ENCODE measurements at places on chromosomes 3 and 15. TPM values are rescaled to one million over a fixed set of nuclear protein-coding genes. Genes with fewer than 3 reads are reported as not detected.
A peak's percentile ranks its signal among the peaks of the same experiment; 100 is the strongest.

DNA sequence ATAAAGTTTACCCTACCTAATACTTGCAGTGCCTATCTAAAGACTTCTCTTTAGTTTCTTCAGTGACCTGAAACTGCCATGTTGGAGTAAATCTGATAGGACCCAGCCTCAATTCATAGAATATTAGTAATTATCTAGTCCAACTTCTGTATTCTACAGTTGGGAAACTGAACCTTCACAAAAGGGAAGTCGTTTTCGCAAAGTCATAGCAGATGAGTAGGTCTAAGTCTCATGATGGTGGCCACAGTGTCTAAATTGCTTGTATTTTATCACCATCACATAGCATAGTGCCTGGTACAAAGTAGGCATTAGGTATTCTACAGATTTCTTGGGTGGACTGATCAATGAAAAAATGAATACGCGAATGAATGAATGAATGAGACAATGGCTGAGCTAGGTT lies 8.4 kb downstream of the GMNC start:
- no peaks in the 10 kb centered on the region for H3K4me1 ChIP-seq
- H3K36me3 ChIP-seq: no peaks in the 10 kb centered on the region
- H3K27me3 ChIP-seq: peaks cover 49% of the 10 kb centered on the region
- DNase-seq: no peak

GRCh38 chr3:37450561-37450960 lies 276.2 kb upstream of the LRRFIP2 start:
- peaks cover 79% of the 10 kb centered on the region for H3K27me3 ChIP-seq
- no peak overlapping the region for H3K4me3 ChIP-seq
- H3K4me1 ChIP-seq: peaks cover 15% of the 10 kb centered on the region
- no peak for DNase-seq
- H3K36me3 ChIP-seq: peaks cover 4% of the 10 kb centered on the region

DNA sequence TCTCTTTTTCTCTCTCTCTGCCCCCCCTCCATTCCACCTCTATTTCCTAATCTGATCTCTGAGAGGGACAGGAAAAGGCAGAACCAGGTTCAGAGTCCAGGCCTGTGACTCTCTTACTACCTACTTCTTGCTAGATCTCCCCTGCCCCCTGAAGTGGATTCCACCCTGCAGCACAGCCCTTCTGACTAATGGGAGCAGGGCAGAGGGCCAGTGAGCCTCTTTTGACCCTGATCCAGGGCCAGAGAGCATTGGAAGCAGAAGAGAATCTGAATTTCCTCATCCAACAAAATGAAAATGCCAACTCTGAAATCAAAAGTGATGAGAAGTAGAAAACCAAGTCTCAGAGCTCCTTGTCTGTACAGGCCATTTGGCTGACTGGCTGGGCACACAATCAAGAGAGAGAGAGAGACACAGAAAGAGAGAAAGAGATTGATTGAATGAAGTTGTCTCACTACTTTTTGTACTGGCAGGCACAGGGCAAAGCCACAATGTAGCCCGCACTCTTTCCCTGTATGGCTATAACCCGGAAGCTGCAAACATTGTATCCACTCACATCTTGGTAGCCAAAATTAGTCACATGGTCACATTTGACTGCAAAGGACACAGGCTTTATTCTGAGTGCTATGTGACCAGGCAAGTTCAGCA lies 31.6 kb upstream of the GLCE start:
- H3K27me3 ChIP-seq: peaks cover 2% of the 10 kb centered on the region
- H3K36me3 ChIP-seq: no peaks in the 10 kb centered on the region
- H3K4me1 ChIP-seq: peaks cover 19% of the 10 kb centered on the region
- no peak overlapping the region for H3K4me3 ChIP-seq
- no peak for DNase-seq

GRCh38 chr3:197501879-197502620 lies 53.7 kb downstream of the BDH1 start:
- H3K27me3 ChIP-seq: no peaks in the 10 kb centered on the region
- H3K36me3 ChIP-seq: peaks cover 3% of the 10 kb centered on the region
- no peak for DNase-seq
- H3K4me3 ChIP-seq: no peak overlapping the region
- peaks cover 24% of the 10 kb centered on the region for H3K4me1 ChIP-seq

GRCh38 chr3:107962946-107963345 lies 127.9 kb downstream of the CD47 start:
- no peak for DNase-seq
- H3K36me3 ChIP-seq: no peaks in the 10 kb centered on the region
- H3K4me3 ChIP-seq: no peak overlapping the region

GRCh38 chr3:128113817-128114794 lies 9.5 kb downstream of the RUVBL1 start:
- DNase-seq: no peak
- peaks cover 23% of the 10 kb centered on the region for H3K4me1 ChIP-seq
- peaks cover 9% of the 10 kb centered on the region for H3K36me3 ChIP-seq
- H3K27me3 ChIP-seq: no peaks in the 10 kb centered on the region
- H3K27ac ChIP-seq: no peak overlapping the region
- no peak overlapping the region for H3K4me3 ChIP-seq

GRCh38 chr15:65569728-65570127 lies 39.5 kb downstream of the HACD3 start:
- H3K4me3 ChIP-seq: no peak overlapping the region
- DNase-seq: no peak
- no peaks in the 10 kb centered on the region for H3K4me1 ChIP-seq
- no peaks in the 10 kb centered on the region for H3K27me3 ChIP-seq

DNA sequence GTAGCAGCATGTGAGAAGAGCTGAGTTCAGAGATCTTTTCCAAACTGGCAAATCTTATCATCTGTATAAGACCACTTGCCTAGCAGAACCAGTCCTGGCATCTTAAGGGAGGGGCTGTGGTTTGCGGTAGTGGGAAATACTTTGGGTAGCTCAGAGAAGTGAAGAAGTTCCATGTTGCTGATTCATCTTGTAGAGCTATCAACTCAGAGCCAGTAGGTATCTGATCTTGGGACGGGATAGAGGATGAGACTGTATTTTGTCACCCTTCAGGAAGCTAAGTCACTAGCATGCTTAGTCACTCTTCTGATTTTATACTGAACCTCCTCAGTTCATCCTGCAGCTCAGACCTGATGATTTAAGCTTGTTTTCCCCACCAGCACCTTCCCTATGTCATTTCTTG lies 211.4 kb downstream of the NR1D2 start:
- no peak overlapping the region for H3K4me3 ChIP-seq
- H3K27ac ChIP-seq: no peak overlapping the region
- H3K36me3 ChIP-seq: no peaks in the 10 kb centered on the region
- DNase-seq: no peak
- no peaks in the 10 kb centered on the region for H3K27me3 ChIP-seq

DNA sequence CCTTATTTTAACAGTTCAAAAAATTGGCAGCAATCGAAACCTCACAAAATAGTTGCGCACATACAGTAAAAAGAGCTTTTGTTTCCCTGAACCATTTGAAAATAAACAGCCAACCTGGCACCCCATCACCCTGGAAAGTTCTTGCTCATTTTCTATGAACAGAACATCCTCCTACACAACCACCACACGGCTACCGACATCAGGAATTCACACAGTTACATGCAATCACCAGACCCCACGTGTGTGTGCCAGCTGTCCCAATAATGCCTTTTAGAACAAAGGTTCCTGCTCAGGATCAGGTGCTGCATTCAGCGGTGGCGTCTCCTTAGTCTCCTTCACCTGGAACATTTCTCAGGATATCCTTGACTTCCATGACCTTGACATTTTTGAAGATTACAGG lies 186.5 kb downstream of the KLF13 start:
- peaks cover 2% of the 10 kb centered on the region for H3K27me3 ChIP-seq
- H3K27ac ChIP-seq: no peak overlapping the region
- no peak overlapping the region for H3K4me3 ChIP-seq

- no peak overlapping the region for H3K27ac ChIP-seq
- no peaks in the 10 kb centered on the region for H3K36me3 ChIP-seq
- peaks cover 5% of the 10 kb centered on the region for H3K27me3 ChIP-seq
- DNase-seq: no peak
These were observed 62.1 kb upstream of the SPRED1 start for GRCh38 chr15:38190501-38190900.

DNA sequence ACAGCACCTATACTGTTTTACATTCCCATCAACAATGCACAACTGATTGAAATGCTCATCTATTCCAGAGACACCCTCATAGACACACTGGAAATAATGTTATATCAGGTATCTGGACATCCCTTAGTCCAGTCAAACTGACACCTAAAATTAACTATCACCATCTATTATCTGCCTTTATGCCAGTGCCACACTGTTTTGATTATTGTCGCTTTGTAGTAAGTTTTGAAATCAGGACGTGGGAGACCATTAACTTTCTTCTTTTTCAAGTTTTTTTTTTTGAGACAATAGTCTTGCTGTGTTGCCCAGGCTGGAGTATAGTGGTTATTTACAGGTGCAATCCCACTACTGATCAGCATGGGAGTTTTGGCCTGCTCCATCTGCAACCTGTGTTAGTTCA lies 9.4 kb upstream of the KLHL40 start:
- no peak overlapping the region for H3K4me3 ChIP-seq
- DNase-seq: no peak
- no peaks in the 10 kb centered on the region for H3K36me3 ChIP-seq
- no peak overlapping the region for H3K27ac ChIP-seq
- peaks cover 2% of the 10 kb centered on the region for H3K27me3 ChIP-seq

GRCh38 chr3:45786801-45787495 lies 9.4 kb downstream of the SLC6A20 start:
- peaks cover 49% of the 10 kb centered on the region for H3K27me3 ChIP-seq
- H3K36me3 ChIP-seq: peaks cover 5% of the 10 kb centered on the region
- no peaks in the 10 kb centered on the region for H3K4me1 ChIP-seq
- H3K27ac ChIP-seq: no peak overlapping the region
- H3K4me3 ChIP-seq: no peak overlapping the region
- no peak for DNase-seq

DNA sequence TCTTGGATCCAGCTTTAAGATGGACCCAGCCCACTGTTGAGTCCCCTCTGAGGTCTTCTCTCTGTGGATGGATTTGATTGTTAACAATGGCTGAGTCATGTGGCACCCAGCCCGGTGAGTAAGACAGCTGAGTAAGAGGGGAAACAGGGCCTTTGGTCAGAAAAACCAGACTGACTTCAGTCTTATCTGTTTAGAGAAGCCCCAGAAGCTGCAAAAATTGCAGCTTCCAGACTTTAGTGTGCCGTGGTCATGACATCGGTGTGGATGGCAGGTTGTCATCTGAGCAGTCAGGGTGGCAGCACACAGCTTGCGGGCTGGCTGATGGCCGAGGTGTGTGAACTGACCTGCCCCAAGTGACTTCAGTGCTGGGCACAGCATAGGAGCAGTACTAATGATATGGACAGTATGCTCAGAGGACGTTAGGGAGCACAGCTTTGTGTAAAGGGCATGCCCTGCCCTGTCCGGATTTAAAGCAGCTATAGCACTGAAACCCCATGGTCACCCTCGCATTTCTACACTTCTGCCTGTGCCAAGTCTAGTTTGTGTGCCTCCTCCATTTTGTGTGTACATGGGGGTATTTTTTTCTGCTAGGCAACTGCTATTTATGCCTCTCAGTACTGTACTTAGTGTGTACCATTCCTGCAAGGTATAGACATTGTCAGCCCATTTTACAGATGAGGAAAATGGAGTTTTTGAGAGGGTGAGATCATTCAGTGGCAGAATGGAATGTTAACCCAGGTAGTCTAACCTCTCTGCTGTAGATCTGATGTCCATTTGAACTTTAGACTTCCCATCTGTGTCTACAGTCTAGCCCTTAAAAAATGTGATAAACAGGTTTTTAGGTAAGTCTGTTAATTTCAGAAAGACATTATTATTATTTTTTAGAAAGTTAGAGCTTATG lies 44.4 kb downstream of the FLNB start:
- H3K4me1 ChIP-seq: peaks cover 59% of the 10 kb centered on the region
- H3K27ac ChIP-seq: peak overlapping the region; percentile 90
- no peaks in the 10 kb centered on the region for H3K27me3 ChIP-seq

GRCh38 chr15:88998980-88999713 lies 86.0 kb upstream of the MFGE8 start:
- DNase-seq: peak; percentile 20
- no peaks in the 10 kb centered on the region for H3K36me3 ChIP-seq
- H3K4me1 ChIP-seq: peaks cover 10% of the 10 kb centered on the region
- no peak overlapping the region for H3K4me3 ChIP-seq
- no peaks in the 10 kb centered on the region for H3K27me3 ChIP-seq

- no peaks in the 10 kb centered on the region for H3K27me3 ChIP-seq
- no peak overlapping the region for H3K27ac ChIP-seq
- peaks cover 2% of the 10 kb centered on the region for H3K36me3 ChIP-seq
- no peak overlapping the region for H3K4me3 ChIP-seq
- DNase-seq: no peak
- no peaks in the 10 kb centered on the region for H3K4me1 ChIP-seq
These were observed 247.2 kb downstream of the ZIC4 start for GRCh38 chr3:147159141-147159540.

- H3K4me1 ChIP-seq: peaks cover 17% of the 10 kb centered on the region
- H3K27me3 ChIP-seq: no peaks in the 10 kb centered on the region
These were observed 7.9 kb downstream of the PRRT3 start for GRCh38 chr3:9944271-9944670.

DNA sequence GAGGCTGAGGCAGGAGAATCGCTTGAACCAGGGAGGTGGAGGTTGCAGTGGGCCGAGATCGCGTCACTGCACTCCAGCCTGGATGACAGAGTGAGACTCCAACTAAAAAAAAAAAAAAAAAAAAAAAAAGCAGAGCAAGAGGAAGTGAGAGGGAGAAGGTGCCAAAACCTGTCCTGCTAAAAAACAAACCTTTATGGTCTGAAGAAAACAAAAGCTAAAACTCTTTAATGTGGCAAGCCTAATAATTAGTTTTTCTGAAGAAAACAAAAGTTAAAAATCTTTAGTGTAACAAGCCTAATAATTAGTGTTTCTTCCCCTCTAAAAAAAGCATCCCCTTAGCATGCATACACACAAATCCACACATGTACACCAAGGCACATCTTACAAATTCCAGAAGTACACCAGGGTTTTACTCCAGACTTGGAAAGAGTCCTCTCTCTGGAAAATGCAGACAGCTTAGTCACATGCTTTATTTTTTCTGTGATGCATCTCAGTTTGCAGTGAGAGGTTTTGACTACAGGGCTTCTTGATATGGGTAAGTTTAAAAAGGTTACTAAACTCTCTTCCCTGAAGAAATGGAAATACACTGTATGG lies 65.9 kb downstream of the HACD2 start:
- H3K36me3 ChIP-seq: peaks cover 9% of the 10 kb centered on the region
- no peak for DNase-seq
- no peak overlapping the region for H3K27ac ChIP-seq
- H3K4me1 ChIP-seq: peaks cover 35% of the 10 kb centered on the region
- H3K27me3 ChIP-seq: no peaks in the 10 kb centered on the region
- no peak overlapping the region for H3K4me3 ChIP-seq

RHCG gene
- total RNA-seq: not detected

MINAR1 gene
- total RNA-seq: 4.0 TPM

ZNF501 gene
- 1.7 TPM for total RNA-seq

RYR3 gene
- total RNA-seq: 0.21 TPM

INSYN1 gene
- 23.0 TPM for total RNA-seq

CCDC51 gene
- 25.8 TPM for total RNA-seq

SST gene
- total RNA-seq: not detected

SUSD5 gene
- total RNA-seq: 38.5 TPM
